Vagina (tissue), 2 donors: ENCODE measurements at places on chromosomes 6 and 20. TPM values are rescaled to one million over a fixed set of nuclear protein-coding genes. Genes with fewer than 3 reads are reported as not detected.

DNA sequence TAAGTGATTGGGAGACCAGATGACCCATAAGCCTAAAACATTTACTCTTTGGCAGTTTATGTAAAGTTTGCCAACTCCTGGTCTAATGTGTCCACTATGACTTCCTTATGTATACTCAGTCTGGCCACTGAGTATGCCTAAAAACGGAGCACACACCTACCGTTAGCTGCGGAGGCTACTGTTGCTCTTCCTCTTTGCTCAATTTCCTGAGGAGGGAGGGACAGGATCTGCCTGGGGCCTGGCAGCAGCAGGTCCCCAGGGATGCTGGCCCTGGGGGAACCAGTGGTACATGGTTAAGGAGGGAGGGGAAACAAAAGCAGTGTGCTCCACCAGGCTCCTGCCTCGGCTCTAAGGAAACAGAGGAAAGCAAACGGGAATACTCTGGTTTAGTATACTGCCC is 113.5 kb downstream of the CDYL start:
- H3K4me1 ChIP-seq: no peaks in the 10 kb centered on the region
- no peak for DNase-seq
- no peak overlapping the region for H3K27ac ChIP-seq
- no peak overlapping the region for H3K4me3 ChIP-seq

GRCh38 chr20:53130795-53131194 is 158.6 kb downstream of the TSHZ2 start:
- no peaks in the 10 kb centered on the region for H3K36me3 ChIP-seq
- no peak for DNase-seq
- no peak overlapping the region for H3K4me3 ChIP-seq
- H3K4me1 ChIP-seq: no peaks in the 10 kb centered on the region
- no peak overlapping the region for H3K27ac ChIP-seq

DNA sequence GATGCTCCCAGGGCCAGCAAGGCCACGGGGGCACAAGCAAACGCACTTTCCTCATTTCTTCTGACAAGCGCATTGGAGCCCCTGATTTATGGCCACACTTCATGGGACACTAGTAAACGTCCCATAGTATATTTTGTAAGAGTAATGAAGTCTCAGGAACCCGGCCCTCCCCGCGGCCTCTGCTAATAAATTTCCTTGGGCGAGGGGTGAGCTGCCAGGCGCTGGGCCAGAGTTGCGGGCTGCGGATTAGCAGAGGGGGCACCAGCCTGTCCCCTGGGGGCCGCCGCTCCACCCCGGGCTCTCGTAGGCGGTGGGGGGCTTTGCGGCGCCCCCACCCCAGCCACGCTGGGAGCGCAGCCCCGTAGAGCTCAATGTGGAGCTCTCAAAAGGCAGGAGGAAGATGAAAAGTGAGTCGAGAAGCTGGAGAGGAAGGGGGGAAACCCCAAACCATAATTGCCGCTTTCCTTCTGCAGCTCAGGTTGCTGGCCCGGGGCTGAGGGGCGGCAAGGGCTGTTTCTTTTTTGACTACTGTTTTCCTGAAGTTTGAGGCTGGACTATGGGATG is 173.6 kb downstream of the CDC5L start:
- H3K36me3 ChIP-seq: no peaks in the 10 kb centered on the region
- no peak for DNase-seq
- H3K27ac ChIP-seq: no peak overlapping the region

DNA sequence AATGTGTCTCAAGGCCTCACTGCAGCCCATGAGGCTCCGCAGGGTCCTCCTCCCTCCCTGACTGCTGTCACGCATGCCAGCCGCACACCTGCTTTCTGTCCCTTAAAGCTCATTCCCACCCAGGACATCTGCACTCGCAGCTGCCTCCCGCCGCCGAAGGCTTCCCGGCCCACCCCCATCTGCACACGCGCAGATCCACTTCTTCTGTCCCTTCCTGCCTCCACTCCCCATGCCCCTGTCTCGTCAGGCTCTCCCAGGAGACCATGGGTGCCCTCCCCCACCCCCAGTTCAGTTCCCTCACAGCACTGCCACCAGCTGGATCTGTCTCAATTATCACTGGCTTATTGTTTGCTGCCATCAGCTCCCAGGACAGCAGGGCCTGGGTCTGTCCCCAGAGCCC is 63.0 kb downstream of the RIPOR3 start:
- H3K4me1 ChIP-seq: peaks cover 24% of the 10 kb centered on the region
- no peak for DNase-seq
- no peak overlapping the region for H3K27ac ChIP-seq
- H3K36me3 ChIP-seq: no peaks in the 10 kb centered on the region
- H3K27me3 ChIP-seq: no peaks in the 10 kb centered on the region
- H3K4me3 ChIP-seq: no peak overlapping the region

GRCh38 chr6:122621638-122622037 is 11.4 kb downstream of the PKIB start:
- H3K36me3 ChIP-seq: no peaks in the 10 kb centered on the region
- H3K4me3 ChIP-seq: no peak overlapping the region
- no peaks in the 10 kb centered on the region for H3K27me3 ChIP-seq
- H3K27ac ChIP-seq: no peak overlapping the region

DNA sequence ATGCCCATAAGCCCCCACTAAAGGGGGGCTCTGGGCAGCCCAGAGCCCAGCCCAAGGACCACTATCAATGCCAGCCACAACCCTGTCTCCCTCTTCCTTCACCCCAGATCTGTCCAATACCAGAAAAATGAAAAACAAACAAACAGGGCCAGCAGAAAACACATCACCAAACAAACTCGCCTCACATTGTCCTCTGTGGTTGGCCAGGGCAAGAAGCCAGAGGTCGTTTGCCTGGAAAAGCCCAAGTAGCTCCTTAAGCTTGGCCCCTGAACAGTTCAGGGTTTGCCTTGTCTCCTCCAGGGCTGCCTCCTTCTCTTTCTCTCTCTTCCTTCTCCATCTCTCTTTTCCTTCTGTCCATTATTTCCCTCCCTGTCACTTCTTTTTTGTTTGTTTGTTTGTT is 10.1 kb upstream of the SCUBE3 start:
- H3K27me3 ChIP-seq: no peaks in the 10 kb centered on the region
- H3K4me1 ChIP-seq: no peaks in the 10 kb centered on the region
- no peak for DNase-seq
- no peaks in the 10 kb centered on the region for H3K36me3 ChIP-seq
- no peak overlapping the region for H3K4me3 ChIP-seq

GRCh38 chr6:3893917-3894316 is 44.7 kb downstream of the FAM50B start:
- no peak for DNase-seq
- no peaks in the 10 kb centered on the region for H3K4me1 ChIP-seq
- no peaks in the 10 kb centered on the region for H3K36me3 ChIP-seq
- no peaks in the 10 kb centered on the region for H3K27me3 ChIP-seq
- no peak overlapping the region for H3K4me3 ChIP-seq
- H3K27ac ChIP-seq: no peak overlapping the region

GRCh38 chr20:61719691-61720347 is 345.9 kb downstream of the TAF4 start:
- H3K36me3 ChIP-seq: no peaks in the 10 kb centered on the region
- no peaks in the 10 kb centered on the region for H3K27me3 ChIP-seq
- DNase-seq: no peak
- H3K4me3 ChIP-seq: no peak overlapping the region
- H3K4me1 ChIP-seq: no peaks in the 10 kb centered on the region

GRCh38 chr6:44701038-44701636 is 313.6 kb downstream of the CDC5L start:
- H3K27ac ChIP-seq: no peak overlapping the region
- no peaks in the 10 kb centered on the region for H3K36me3 ChIP-seq
- H3K4me3 ChIP-seq: no peak overlapping the region

DNA sequence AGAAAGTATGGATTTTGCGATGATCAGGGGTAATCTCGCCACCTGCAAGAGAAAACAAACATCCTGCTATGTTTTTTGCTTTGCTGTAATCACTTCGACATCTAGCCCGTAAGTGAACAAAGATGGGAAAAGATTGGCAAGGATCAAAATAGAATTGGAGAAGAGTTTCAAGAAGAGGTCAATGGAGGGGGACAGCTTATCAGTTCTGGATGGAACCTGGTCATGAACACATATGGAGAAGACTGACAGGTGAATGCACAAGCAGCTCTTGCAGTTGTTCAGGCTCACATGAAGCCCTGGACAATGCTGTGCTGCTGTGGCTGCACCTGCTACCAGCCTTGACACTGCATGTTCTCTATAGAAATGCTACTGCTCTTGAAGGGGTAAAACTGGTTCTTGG is 222.1 kb downstream of the BCAS1 start:
- no peak overlapping the region for H3K4me3 ChIP-seq
- H3K4me1 ChIP-seq: no peaks in the 10 kb centered on the region
- no peak for DNase-seq
- no peaks in the 10 kb centered on the region for H3K36me3 ChIP-seq
- no peak overlapping the region for H3K27ac ChIP-seq

DNA sequence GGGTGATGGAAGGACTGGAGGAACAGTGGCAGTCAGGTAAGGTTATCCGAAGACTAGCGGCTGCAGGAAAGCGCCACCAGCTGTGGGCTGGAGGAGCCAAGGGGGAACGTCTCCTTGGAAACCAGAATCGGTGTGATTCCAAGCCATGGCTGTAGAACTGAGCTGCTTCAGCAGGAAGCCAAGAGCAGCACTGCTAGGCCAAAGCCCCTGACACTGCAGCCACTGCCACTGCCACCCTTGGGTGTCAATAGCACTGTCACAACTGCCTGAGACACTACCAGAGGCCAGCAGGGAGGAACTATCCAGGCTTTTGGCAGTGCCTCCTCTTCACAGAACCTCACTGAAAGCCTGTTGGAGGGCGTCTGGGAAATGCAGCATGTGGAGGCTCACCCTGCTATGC is 289.6 kb upstream of the SUPT3H start:
- H3K27ac ChIP-seq: no peak overlapping the region
- H3K4me3 ChIP-seq: no peak overlapping the region
- peaks cover 12% of the 10 kb centered on the region for H3K4me1 ChIP-seq
- H3K36me3 ChIP-seq: no peaks in the 10 kb centered on the region
- no peaks in the 10 kb centered on the region for H3K27me3 ChIP-seq
- DNase-seq: no peak

DNA sequence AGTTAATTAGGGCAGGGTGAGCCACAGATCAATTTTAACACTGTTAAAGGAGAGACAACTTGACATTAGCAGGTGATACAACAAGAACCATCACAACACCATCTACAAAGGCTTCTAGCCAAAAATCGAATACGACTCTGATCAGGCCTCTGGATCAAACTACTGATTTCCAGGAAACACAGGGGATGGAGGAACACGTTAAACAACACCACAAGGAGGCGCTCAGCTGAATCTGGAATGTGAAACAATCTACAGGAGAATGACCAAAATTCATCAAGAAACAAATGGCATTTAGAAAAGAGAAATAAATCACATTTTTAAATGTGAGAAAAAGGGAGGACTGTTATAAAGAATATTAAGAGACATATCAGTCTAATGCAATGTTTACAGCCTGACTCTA is 13.5 kb upstream of the MAFB start:
- no peak overlapping the region for H3K4me3 ChIP-seq
- no peaks in the 10 kb centered on the region for H3K36me3 ChIP-seq
- no peaks in the 10 kb centered on the region for H3K4me1 ChIP-seq
- no peak for DNase-seq
- no peak overlapping the region for H3K27ac ChIP-seq
- no peaks in the 10 kb centered on the region for H3K27me3 ChIP-seq

- H3K27me3 ChIP-seq: no peaks in the 10 kb centered on the region
- H3K4me1 ChIP-seq: no peaks in the 10 kb centered on the region
- no peak for DNase-seq
- H3K36me3 ChIP-seq: no peaks in the 10 kb centered on the region
These were observed 88.6 kb upstream of the PCSK2 start for GRCh38 chr20:17138237-17138636.

GRCh38 chr6:137536104-137536773 is 42.0 kb upstream of the OLIG3 start:
- H3K27me3 ChIP-seq: no peaks in the 10 kb centered on the region
- H3K27ac ChIP-seq: no peak overlapping the region
- H3K4me3 ChIP-seq: no peak overlapping the region
- H3K36me3 ChIP-seq: no peaks in the 10 kb centered on the region
- no peaks in the 10 kb centered on the region for H3K4me1 ChIP-seq

DNA sequence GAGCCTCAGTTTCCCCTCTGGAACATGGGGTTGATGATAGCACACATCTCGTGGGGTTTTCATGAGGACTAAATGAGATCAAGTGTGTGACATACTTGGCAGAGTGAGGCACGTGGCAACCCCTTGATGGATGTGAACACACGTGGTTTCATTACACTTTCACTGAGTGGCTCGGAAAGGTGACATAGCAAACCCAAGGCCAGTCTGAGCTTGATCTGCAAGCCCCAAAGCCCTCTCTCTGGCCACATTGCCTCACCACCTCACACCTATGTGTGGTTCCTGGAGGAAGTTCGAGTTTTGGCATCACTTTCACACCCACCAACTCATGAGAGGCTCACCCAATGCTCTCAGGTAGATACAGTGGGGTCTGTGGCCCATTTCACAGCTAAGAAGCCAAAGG is 60.0 kb downstream of the CPNE5 start:
- H3K27ac ChIP-seq: no peak overlapping the region
- H3K4me1 ChIP-seq: no peaks in the 10 kb centered on the region
- H3K27me3 ChIP-seq: no peaks in the 10 kb centered on the region
- DNase-seq: no peak
- H3K4me3 ChIP-seq: no peak overlapping the region

DNA sequence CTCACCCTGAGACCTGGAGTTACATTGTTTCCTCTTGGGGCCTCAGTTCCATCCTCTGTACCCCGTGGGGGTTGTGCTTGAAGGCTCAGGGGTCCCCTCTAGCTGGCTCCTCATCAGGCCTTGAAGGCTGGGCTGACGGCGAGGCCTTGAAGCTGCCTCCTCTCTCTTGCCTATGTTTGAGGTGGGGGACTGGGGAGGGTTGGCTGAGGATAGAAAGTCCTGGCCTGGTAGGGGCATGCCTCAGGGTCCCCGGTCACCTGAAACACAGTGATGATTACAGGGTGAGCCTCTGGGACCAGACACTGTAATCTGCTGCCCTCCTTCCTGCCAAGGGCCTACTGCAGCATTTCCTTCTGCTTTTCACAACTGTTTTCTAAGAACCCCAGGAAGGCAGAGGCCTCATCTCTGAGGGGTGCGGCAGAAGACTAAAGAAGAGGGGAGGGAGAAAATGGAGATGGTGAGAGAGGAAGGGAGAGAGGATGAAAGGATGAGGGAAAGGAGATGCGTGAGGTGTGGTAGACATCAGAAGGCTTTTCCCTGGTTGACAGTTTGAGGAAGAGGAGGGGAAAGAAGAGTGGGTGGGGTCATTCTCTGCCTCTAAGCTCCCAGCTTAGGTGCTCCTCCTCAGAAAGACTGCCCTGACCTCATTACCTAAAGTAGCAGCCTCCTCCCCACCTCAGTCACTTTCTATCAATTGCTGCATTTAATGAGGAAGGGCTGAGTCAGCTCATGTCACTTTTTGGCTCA is 29.7 kb downstream of the VEGFA start:
- DNase-seq: no peak
- H3K4me1 ChIP-seq: peaks cover 5% of the 10 kb centered on the region
- no peak overlapping the region for H3K4me3 ChIP-seq

- peak; percentile 76 for DNase-seq
- no peak overlapping the region for H3K4me3 ChIP-seq
- H3K36me3 ChIP-seq: no peaks in the 10 kb centered on the region
- H3K27ac ChIP-seq: no peak overlapping the region
- no peaks in the 10 kb centered on the region for H3K27me3 ChIP-seq
- H3K4me1 ChIP-seq: no peaks in the 10 kb centered on the region
These were observed 169.5 kb downstream of the VEGFA start for GRCh38 chr6:43939281-43940070.

THBD gene
- total RNA-seq: 76.9 TPM

CCM2L gene
- 8.6 TPM for total RNA-seq

PKIB gene
- 2.7 TPM for total RNA-seq

SLC22A16 gene
- total RNA-seq: not detected

EYA2 gene
- total RNA-seq: 8.1 TPM

CST2 gene
- total RNA-seq: not detected

KIF6 gene
- total RNA-seq: not detected

PSORS1C2 gene
- total RNA-seq: not detected

CFAP61 gene
- 1.5 TPM for total RNA-seq
